ENCODE measurements at places on chromosomes 6 and 20.
A peak's percentile ranks its signal among the peaks of the same experiment; 100 is the strongest.

DNA sequence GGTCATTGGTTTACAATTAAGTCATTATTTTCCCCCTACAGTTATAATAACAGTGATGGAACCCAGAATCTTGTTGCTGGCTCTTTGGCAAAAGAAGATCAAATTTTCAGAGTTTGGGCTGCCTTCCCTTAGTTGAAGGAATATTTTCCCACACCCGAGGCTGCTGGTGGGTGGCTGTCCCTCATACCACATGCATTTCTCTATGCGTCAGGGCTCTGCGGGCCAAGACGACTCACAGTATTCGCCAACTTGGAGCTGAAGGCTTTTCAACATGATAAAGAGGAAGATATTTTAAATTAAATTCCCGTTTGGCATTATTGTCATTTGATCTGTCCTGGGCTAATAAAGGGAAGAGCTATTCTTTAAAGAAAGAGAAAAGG is 102.2 kb upstream of the SASH1 start:
- H3K4me3 ChIP-seq: peak overlapping the region; percentile 34
- H3K36me3 ChIP-seq: no peaks in the 10 kb centered on the region
- H3K4me1 ChIP-seq: no peaks in the 10 kb centered on the region
- peak; percentile 47 for DNase-seq
- H3K27me3 ChIP-seq: no peaks in the 10 kb centered on the region

- no peak overlapping the region for H3K4me3 ChIP-seq
- H3K36me3 ChIP-seq: no peaks in the 10 kb centered on the region
- no peaks in the 10 kb centered on the region for H3K4me1 ChIP-seq
- peak; percentile 46 for DNase-seq
These were observed 150.1 kb downstream of the DHX35 start for GRCh38 chr20:39112178-39112743.

DNA sequence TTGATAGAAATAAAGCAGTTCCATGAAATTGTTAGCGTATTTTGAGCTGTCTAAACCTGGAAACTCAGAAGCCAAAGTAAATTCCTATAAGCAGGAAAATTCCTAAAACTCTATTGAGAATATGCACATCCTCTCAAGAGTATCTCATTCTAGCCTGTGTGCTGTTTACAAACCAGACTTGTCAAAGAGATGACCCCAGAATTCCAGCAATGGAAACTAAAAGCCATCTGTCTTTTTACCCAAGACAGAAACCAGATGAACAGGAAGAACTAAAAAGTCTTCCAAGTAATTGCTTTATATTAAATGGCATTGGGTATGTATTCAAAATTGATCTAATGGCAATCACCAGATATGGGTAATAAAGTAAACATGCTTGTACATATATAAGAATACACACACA is 92.6 kb downstream of the COL19A1 start:
- DNase-seq: peak; percentile 77
- no peaks in the 10 kb centered on the region for H3K36me3 ChIP-seq
- no peaks in the 10 kb centered on the region for H3K27me3 ChIP-seq
- H3K27ac ChIP-seq: no peak overlapping the region

GRCh38 chr20:60715172-60715571 is 536.9 kb upstream of the CDH4 start:
- no peaks in the 10 kb centered on the region for H3K36me3 ChIP-seq
- H3K4me1 ChIP-seq: no peaks in the 10 kb centered on the region
- no peak overlapping the region for H3K27ac ChIP-seq
- DNase-seq: no peak
- no peak overlapping the region for H3K4me3 ChIP-seq

- no peaks in the 10 kb centered on the region for H3K4me1 ChIP-seq
- no peak overlapping the region for H3K4me3 ChIP-seq
- H3K27ac ChIP-seq: no peak overlapping the region
- no peaks in the 10 kb centered on the region for H3K36me3 ChIP-seq
- DNase-seq: peak; percentile 58
- H3K27me3 ChIP-seq: peaks cover 19% of the 10 kb centered on the region
These were observed 158.4 kb downstream of the GPX5 start for GRCh38 chr6:28683945-28684538.

- H3K27me3 ChIP-seq: no peaks in the 10 kb centered on the region
- H3K36me3 ChIP-seq: no peaks in the 10 kb centered on the region
- no peak overlapping the region for H3K4me3 ChIP-seq
These were observed 128.7 kb upstream of the MLIP start for GRCh38 chr6:53982366-53983050.

DNA sequence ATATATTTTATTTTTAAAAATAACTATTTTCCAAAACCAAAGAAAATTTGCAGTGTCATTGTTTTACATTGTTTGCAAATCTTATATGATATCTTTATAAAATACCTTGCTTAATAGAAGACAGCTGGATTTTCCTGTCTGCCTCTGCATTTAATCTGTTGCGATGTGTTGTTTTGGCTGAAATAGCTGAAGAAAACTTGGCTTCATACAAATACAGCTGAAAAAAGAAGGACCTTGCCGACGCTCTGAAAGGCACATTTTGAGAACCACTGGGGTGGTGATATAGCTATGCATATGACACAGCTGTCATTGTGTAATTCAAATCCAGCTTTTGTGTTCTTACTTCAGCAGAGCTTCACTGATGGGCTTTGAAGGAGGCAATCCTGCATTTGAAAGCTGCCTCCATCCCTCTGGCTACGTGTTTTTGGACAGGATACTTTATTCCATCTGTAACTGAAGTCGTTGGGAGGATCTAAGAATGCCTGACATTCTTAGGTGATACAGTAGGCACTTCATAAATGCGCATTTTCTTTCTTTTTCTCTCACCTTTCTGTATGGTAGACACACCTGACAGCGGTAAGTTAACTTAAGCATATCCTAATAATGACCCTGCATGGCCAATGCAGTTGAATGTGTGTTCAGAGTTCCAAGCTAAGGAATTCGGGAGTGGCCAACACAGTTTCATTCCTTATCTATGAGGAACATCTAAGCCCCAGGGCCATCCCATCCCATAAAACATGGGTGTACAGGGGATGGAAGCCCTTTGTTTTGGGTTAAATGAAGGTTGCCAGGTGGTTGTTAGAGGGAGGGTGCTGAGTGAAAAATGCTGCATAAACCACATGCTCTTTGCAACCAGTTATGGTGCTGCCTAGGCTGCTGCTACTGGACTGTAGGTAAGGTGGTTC is 213.0 kb downstream of the TFAP2A start:
- no peak overlapping the region for H3K27ac ChIP-seq
- H3K4me1 ChIP-seq: no peaks in the 10 kb centered on the region
- H3K36me3 ChIP-seq: no peaks in the 10 kb centered on the region
- no peak for DNase-seq

DNA sequence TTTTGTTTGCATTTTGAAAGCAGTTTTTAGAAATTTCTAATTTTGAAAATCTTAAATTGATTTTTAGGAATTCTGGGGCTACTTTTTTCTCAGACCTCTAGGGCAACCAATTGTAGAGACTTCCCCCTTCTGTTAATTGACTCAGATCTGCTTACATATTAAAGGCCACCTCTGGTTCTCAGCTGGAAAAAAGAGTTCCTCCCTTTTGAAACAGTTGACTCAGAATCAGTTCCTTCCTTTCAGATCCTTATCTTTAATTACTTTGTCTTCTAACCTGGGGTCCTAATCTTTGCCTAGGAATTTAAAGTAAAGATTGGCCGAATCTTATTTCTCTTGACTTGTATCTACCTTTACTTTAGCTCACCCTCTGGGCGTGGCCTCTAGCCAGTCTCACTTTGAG is 146.8 kb downstream of the LAMA2 start:
- H3K27ac ChIP-seq: no peak overlapping the region
- no peaks in the 10 kb centered on the region for H3K36me3 ChIP-seq
- no peaks in the 10 kb centered on the region for H3K4me1 ChIP-seq
- DNase-seq: peak; percentile 13
- no peaks in the 10 kb centered on the region for H3K27me3 ChIP-seq

DNA sequence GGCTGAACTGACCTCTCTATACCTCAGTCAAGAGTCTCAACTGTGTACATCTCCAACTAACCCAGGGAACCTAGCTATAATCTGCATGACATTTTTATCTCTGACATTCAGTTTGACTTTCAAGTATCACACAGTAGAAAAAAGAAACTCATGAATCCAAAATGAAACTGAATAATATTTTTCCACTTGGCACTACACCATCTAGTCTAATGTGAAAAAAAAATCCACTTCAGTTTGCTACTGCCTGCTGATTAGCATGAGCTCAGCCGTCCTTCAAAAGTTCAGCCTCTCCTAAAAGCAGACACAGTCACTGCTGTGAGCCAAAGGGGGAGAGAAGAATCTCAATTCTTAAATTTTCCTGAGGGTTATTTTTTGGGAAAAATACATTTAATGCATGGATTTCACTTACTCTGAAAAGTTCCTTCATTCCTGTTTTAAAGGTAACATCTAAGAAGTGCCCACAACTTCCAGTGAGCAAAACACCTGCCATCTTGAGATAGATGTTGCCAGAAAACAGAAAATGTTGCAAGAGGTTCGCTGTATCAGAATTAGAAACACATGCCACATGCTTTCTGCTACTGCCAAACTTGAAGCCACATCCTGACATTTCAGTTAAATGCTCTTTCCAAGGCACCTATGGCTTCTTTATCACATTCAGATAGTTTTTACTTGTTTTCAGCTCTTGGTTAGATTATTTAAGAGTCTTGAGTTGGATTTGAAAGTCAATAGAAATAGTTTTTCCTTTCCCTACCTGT is 95.4 kb downstream of the MKKS start:
- no peak for DNase-seq
- H3K27ac ChIP-seq: no peak overlapping the region
- no peaks in the 10 kb centered on the region for H3K4me1 ChIP-seq
- H3K36me3 ChIP-seq: no peaks in the 10 kb centered on the region
- H3K4me3 ChIP-seq: no peak overlapping the region

- peak overlapping the region; percentile 76 for H3K4me3 ChIP-seq
- H3K4me1 ChIP-seq: peaks cover 33% of the 10 kb centered on the region
- H3K27ac ChIP-seq: no peak overlapping the region
- peaks cover 20% of the 10 kb centered on the region for H3K27me3 ChIP-seq
- H3K36me3 ChIP-seq: peaks cover 9% of the 10 kb centered on the region
These were observed 1.6 kb downstream of the FOXP4 start for GRCh38 chr6:41547799-41548097.

- no peaks in the 10 kb centered on the region for H3K27me3 ChIP-seq
- H3K4me1 ChIP-seq: no peaks in the 10 kb centered on the region
- no peak overlapping the region for H3K27ac ChIP-seq
- no peak for DNase-seq
These were observed 155.5 kb downstream of the ESR1 start for GRCh38 chr6:151963001-151963400.

- H3K27me3 ChIP-seq: peaks cover 25% of the 10 kb centered on the region
- peak; percentile 39 for DNase-seq
- peaks cover 10% of the 10 kb centered on the region for H3K4me1 ChIP-seq
- peak overlapping the region; percentile 70 for H3K4me3 ChIP-seq
- no peaks in the 10 kb centered on the region for H3K36me3 ChIP-seq
- no peak overlapping the region for H3K27ac ChIP-seq
These were observed 631 bp downstream of the PLCB1 start for GRCh38 chr20:8132484-8133309.

GRCh38 chr6:138560130-138560860 is 61.0 kb upstream of the NHSL1 start:
- H3K27ac ChIP-seq: no peak overlapping the region
- no peaks in the 10 kb centered on the region for H3K27me3 ChIP-seq
- H3K4me3 ChIP-seq: no peak overlapping the region
- no peaks in the 10 kb centered on the region for H3K4me1 ChIP-seq
- H3K36me3 ChIP-seq: no peaks in the 10 kb centered on the region
- DNase-seq: no peak

DNA sequence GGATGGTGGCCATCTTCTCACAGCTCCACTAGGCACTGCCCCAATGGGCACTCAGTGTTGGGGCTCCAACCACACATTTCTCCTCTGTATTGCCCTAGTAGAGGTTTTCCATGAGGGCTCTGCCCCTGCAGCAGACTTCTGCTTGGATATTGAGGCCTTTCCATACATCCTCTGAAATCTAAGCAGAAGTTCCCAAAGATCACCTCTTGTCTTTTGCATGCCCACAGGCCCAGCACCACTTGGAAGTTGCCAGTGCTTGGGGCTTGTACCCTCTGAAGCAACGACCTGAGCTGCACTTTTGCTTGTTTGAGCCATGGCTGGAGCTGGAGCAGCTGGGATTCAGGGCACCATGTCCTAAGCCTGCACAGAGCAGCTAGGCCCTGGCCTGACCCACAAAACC is 189.1 kb upstream of the EYS start:
- no peaks in the 10 kb centered on the region for H3K4me1 ChIP-seq
- no peak overlapping the region for H3K27ac ChIP-seq
- no peak overlapping the region for H3K4me3 ChIP-seq
- DNase-seq: no peak

GRCh38 chr20:3101737-3102574 is 17.4 kb upstream of the AVP start:
- H3K36me3 ChIP-seq: peaks cover 4% of the 10 kb centered on the region
- H3K4me3 ChIP-seq: no peak overlapping the region
- DNase-seq: no peak
- no peak overlapping the region for H3K27ac ChIP-seq
- no peaks in the 10 kb centered on the region for H3K4me1 ChIP-seq

DNA sequence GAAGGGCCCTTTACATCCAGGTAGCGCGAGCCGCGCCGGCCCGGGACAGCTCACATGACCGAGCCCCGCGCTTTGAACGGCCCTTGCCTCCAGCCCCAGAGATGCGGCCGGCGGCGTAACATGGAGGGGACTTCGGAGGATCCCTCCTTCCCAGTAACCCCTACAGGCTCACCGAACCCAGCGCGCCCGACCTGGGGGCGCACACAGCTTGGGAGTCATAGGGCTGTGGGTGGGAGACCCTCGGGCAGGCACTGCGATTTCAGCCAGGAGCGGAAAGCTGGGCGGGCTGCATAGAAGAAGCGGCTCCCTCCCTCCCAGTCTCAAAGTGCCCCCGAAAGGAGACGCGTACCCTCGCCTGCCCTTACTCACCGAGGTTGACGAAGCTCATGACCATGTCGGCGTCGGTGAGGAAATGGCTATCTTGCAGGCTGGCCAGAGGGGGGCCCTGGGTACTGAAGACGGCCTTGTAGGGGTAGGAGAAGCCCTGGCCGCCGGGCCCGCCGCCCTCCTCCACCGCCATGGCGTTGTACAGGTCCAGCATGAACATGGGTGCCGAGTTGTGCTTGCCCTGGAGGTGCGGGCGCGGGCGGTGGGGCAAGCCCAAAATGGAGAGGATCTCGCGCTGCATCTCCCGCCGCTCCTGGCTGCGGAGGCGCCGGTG is 975 bp downstream of the BMP7 start:
- peak overlapping the region; percentile 2 for H3K4me3 ChIP-seq
- H3K36me3 ChIP-seq: no peaks in the 10 kb centered on the region
- DNase-seq: peak; percentile 1
- peaks cover 93% of the 10 kb centered on the region for H3K27me3 ChIP-seq
- no peak overlapping the region for H3K27ac ChIP-seq
- peaks cover 25% of the 10 kb centered on the region for H3K4me1 ChIP-seq

GRCh38 chr20:54038961-54039360 is 31.4 kb downstream of the BCAS1 start:
- H3K36me3 ChIP-seq: no peaks in the 10 kb centered on the region
- H3K27ac ChIP-seq: no peak overlapping the region
- no peaks in the 10 kb centered on the region for H3K4me1 ChIP-seq
- no peak for DNase-seq
- no peak overlapping the region for H3K4me3 ChIP-seq

GRCh38 chr6:136524339-136524935 is 25.8 kb downstream of the MAP7 start:
- no peak for DNase-seq
- no peak overlapping the region for H3K27ac ChIP-seq
- no peak overlapping the region for H3K4me3 ChIP-seq
- peaks cover 8% of the 10 kb centered on the region for H3K27me3 ChIP-seq

GRCh38 chr6:92690997-92691599 is 728.3 kb downstream of the EPHA7 start:
- H3K4me3 ChIP-seq: no peak overlapping the region
- H3K27ac ChIP-seq: no peak overlapping the region
- no peaks in the 10 kb centered on the region for H3K36me3 ChIP-seq
- H3K27me3 ChIP-seq: no peaks in the 10 kb centered on the region
- H3K4me1 ChIP-seq: no peaks in the 10 kb centered on the region
